ENCODE measurements at places on chromosomes 7 and 10.

- no peak for DNase-seq
These were observed 87.2 kb upstream of the PFKP start for GRCh38 chr10:2980116-2980515.

GRCh38 chr10:79438699-79439085 is 6.7 kb downstream of the ZCCHC24 start:
- DNase-seq, result no peak

- no peak for DNase-seq
These were observed 26.7 kb upstream of the CAMK1D start for GRCh38 chr10:12322583-12323131.

DNA sequence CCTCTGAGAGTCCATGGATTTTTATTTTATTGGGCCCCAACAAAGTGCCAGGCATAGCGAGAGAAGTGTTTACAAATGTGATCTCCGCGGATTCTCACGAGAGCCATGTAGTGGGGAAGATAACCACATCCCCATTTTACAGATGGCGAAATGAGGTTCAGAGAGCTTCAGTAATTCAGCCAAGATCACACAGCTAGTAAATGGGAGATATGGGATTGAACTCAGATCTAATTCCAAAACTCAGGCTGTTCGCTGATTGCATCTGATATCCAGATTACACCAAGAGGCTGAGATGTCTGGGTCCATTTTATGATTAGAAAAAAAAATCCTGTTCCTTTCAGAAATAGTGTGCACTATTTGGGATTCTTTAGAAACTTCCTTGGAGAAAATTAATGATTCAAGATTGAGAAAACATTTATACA is 1.3 kb downstream of the FAS start:
- no peak for DNase-seq

DNA sequence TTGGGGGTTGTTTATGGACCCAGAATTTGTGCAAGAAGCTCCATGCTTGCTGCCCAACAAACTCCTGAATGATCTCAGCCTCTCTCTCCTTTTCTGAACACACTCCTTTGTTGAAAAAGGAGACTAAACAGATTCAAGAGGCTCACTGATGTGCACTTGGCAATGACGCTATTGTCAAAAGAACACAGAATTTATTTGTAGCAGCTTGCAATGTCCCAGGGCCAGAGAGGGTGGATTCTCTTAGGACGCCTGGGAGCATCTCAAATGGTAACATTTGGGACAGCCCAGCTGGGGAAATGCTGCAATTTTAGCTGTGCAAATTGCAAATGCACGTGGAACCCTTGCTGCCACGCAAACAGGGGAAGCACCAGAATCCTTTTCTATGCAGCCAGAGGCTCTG is 79.9 kb downstream of the GPR26 start:
- no peak for DNase-seq

GRCh38 chr10:122085423-122085911 is 96.5 kb downstream of the TACC2 start:
- DNase-seq, result no peak

DNA sequence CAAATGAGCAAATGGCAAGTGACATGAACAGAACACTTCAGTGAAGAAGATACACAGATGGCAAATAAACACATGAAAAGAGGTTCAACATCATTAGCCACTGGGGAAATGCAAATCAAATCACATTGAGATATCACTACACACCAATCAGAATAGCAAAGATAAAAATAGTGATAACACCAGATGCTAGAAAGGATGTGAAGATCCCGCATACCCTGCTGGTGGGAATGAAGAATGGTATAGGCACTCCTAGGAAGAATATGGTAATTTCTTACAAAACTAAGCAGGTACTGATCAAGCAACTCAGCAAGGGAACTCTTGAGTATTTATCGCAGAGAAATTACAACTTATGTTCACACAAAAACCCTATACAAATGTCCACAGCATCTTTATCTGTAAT is 11.2 kb downstream of the LAMB4 start:
- DNase-seq, result no peak

- DNase-seq, result no peak
These were observed 7.9 kb downstream of the PKD1L1 start for GRCh38 chr7:47940088-47941013.

DNA sequence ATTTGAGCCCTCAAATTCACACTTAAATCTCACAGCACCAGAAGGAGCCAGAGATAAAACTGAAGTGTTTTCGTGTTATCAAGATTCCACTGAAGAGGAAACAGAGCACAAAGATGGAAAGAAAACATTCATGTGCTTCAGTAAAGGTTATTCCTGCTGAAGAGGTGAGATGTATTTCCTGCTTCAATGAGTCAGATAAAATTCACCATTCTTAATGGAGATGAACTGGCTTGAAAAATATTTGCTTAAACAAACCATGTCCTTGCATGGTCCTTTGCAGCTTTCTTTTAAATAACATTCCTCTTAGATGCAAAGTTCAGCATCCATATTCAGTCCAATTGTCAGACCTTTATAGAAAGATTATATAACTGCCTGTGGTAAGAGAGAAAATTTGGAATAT is 294.2 kb downstream of the IPMK start:
- DNase-seq, result no peak

- DNase-seq, result peak; percentile 28
These were observed 24.3 kb downstream of the SLC25A28 start for GRCh38 chr10:99595770-99596465.

DNA sequence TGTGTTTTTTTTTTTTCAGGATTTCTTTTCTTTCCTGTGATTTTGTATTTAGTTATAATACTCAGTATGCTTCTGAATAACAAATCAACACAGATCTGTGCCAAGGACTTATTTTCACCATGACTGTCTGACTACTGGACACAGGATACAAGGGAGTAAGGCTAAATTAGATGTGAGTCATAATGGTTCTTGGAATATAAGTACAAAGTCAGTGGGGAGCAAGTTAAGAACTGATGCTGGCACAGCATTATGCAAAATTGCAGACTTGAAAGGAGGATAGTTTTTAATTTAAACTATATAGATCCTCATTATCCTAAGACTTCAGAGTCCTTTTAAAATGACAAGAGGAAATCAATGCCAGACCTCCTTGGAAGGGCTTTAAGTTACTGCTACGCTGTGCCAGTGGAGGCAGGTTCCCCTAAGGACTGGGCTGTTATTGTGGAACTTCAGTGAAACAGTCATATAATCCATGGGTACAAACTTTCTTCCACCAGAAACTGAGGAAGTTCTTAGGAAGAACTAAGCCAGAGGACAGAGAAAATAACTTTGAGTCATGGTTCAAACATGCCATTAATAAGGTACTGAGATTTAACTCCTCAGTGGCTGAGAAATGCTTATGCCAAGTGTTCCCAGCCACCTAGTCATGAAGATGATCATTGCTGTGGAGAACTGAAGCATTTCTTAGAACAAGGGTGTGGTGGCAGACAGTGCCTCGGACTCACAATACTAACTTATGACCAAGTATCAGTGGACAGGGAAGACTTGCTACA is 531.2 kb downstream of the HTR7 start:
- no peak for DNase-seq

DNA sequence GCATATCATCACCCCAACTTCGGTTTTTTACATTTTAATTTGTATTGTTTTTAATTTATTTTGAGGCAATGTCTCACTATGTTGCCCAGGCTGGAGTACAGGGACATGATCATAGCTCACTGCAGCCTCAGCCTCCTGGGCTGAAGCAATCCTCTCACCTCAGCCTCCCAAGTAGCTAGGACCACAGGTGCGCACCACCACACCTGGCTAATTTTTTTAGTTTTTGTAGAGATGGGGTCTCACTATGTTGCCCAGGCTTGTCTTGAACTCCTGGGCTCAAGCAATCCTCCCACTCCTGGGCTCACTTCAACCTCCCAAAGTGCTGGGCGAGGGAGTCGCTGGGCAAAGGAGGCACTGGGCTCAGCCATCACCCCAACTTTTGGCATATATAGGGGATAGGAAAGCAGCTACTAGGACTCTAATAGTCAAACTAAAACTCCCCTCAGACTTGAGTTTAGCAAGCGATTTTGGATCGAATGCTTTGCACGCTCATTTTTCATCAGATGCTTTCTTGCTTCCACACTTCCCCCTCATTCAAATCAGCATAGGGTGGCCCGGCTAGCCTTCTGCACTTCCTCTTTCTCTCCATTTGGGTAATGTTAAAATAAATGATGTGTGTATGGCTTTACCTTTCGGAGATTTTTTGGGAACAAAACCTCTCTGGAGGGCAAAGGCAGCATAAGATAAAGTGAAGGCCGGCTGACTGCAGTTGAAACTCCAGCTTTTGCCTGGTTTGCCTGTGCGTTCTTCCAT is 20.8 kb upstream of the NMT2 start:
- DNase-seq, result no peak

GRCh38 chr7:31077484-31078362 is 25.6 kb downstream of the ADCYAP1R1 start:
- DNase-seq, result no peak

DNA sequence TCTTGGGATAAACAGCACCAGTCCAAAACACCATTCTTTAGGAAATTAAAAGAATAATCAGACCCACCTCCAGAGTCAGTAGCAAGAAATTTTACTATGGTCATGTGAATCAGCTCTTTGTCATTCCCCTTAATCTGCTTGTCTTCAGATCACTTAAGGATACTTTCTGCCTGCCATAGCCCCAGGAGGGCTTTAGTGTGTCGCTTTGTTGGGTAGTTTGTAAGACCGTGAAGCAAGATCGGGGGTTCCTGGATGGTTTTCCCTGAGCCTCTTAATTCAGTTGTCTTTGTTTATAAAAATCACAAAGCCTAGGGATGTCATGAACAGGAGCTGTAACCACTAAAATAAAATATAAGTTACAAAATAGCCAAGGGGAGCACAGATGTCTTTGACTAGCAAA is 223.6 kb downstream of the RELN start:
- no peak for DNase-seq

All from right hindlimb (tissue), 1 donor.